ENCODE measurements at places on chromosomes 12 and 14.

GRCh38 chr14:52641745-52642144 is 53.6 kb downstream of the ERO1A start:
- no peak for DNase-seq

- no peak for DNase-seq
Observed at GRCh38 chr12:110995016-110995415, 74.6 kb upstream of the MYL2 start.

- no peak for DNase-seq
Observed at GRCh38 chr14:105021656-105022275, 883 bp upstream of the CDCA4 start.

DNA sequence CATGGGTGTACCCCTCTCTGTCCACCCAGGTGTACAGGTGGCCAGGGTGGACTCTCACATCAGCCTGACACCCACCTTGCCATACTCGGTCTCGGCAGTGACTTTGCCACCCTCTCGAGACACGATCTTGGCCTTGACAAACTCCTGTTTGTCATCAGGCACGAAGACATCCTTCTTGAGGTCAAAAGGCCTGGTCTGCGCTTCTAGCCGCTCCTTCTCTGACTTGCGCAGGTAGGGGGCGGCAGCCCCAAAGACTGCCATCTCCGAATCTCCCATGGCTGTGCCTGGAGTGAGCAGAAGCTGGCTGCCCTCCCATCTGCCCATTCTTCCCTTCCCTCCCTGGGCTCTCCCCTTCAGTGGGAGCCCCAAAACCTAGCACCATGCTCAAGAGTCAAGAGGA is 2.0 kb downstream of the MYH7 start:
- no peak for DNase-seq

DNA sequence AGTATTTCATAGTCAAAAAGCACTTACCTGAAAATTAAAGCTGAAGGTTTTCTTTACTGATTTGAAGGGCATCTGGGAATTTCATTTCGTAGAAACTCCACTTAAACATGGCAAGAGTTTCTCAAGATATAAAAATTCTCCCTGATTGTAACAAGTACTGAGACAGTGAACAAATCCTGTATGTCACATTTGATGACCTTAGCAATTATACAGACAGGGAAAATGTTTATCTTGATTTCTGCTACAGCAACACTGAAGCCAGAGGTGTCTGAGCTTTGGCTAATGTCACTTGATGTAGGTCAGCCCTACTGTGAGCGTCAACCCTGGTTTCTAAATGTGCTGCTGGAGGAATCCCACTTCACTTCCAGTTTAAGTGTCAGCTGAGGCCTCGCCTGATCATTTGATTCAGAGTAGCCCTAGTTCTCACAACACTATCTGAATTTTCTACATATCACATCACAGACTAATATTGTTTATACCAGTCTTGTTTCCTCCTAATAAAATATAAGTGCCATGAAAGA is 20.9 kb downstream of the RTRAF start:
- DNase-seq: no peak

DNA sequence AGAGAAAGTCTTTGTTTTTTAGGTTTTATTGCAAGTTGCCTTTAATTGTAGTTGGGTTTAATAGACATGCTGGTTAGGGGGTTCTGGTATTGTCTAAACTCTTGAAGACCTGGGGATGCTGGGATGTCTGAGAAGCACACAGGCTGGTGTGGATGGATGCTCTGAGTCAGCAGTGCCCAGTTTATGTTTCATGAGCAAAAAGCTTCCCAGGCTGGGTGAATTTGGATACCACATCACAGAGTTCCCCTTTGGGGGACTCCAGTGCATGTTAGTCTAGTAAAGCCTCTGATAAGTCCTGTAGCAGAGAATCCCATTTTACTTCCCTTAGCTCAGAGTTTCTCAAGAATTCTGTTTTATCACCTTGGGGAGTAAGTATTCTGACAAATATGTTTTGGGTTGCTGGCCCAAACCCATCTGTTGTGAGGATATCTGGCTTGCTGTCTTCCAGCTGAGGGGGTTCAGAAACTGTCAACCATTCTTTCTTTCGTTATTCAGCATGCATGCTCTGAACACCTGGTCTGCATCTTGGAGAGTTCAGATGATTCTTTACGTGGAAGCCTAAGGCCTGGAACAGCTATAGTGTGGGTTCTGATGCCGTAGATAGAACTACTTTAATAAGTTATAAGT is 509.1 kb downstream of the VRK1 start:
- DNase-seq: no peak

Data from vagina (tissue), 2 donors.